ENCODE measurements at places on chromosomes 3 and 15. TPM values are rescaled to one million over a fixed set of nuclear protein-coding genes. Genes with fewer than 3 reads are reported as not detected.

PATL2 gene
- total RNA-seq, result 6.8 TPM

SST gene
- total RNA-seq, result not detected

CAPN3 gene
- 8.7 TPM for total RNA-seq

ITIH1 gene
- total RNA-seq, result not detected

TOP2B gene
- total RNA-seq, result 101 TPM

ALDH1A3 gene
- total RNA-seq, result 13.7 TPM

SLC22A14 gene
- 0.09 TPM for total RNA-seq

MYLK gene
- 66.2 TPM for total RNA-seq

HACD3 gene
- total RNA-seq, result 15.9 TPM

ADAMTS7 gene
- 45.9 TPM for total RNA-seq

SNURF gene
- 29.7 TPM for total RNA-seq

SMCO1 gene
- total RNA-seq, result 28.5 TPM

MINDY4B gene
- total RNA-seq, result not detected

KLHL40 gene
- not detected for total RNA-seq
